ENCODE measurements at places on chromosomes 1 and 21.

GRCh38 chr1:20449735-20450311, 36.2 kb downstream of the CAMK2N1 start:
- DNase-seq: peak; percentile 2

- DNase-seq: no peak
These were observed 1267.6 kb upstream of the ADGRL2 start for GRCh38 chr1:80533093-80533492.

DNA sequence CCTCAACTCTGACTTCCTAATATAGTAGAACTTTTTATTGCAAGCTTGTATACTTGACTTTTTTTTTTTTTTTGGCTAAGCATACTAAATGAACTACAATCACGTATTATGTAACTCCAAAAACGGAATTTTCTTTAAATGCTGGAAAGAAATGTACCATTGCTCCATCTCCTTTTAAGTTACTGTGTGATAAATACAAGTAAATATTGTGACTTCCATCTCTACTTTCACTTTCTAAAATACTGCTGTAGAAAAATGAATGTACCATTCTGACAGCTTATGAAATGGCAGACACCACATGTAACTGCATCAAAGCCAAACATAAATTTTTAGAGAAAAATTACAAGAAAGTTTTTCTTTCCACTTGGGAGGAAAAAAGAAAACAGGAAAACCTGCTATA, 54.7 kb downstream of the ASH1L start:
- no peak for DNase-seq

DNA sequence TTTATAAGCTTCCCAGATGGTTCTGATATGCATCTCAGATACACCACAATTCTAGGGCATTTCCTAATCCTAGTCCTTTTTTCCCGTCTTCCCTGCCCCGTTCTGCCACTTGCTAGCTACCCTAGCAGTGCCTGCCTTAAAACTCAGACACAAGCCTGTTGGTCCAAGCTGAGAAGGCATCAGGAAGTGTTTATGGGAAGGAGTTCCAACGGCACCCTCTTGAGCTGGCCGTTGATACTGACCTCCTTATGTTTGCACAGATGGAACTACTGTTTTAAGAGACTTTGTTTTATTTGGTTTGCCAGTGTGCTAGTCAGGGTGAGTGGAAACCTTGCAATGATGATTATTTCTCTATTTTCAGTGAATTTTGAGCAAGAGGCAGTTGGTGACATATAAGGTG, 67.2 kb downstream of the UCK2 start:
- DNase-seq: no peak

DNA sequence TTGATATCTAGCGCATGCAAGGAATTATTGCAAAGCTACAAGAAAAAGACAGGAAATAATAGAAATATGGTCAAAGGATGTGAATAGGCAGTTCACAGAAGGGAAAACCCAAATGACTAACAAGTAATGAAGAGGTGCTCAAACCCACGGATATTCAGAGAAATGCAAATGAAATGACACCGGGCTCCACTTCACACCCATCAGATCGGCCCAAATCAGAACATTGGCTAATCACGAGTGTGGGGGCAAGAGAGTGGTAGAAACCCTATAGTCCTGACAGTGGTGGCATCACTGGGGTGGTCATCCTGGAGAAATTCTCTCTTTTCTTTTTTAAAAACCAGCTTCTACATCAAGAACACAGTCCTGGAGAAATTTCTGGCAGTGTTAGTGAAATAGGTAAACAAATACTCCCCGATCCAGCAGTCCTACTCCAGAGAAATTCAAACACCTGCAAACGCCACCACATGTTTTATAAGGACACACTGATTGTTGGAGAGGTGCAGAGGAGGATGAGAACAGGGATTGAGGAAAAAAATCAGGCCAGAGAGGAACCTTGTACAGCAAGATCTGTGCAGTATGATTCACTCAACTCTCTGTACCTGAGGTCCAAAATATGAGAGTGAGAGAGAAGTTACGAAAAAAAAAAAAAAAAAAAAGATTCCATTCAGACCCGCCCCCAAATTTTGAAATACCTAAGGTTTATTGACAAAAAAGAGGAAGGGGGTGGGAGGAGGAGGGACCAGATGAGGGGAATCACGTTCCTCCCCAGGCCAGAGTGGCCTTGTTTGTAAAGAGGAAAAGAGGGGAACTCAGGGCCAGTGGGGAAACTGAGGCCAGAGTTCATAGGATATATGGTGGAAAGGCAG, 9.2 kb upstream of the TNFRSF1B start:
- no peak for DNase-seq
